ENCODE measurements at places on chromosomes 16 and 17.

DNA sequence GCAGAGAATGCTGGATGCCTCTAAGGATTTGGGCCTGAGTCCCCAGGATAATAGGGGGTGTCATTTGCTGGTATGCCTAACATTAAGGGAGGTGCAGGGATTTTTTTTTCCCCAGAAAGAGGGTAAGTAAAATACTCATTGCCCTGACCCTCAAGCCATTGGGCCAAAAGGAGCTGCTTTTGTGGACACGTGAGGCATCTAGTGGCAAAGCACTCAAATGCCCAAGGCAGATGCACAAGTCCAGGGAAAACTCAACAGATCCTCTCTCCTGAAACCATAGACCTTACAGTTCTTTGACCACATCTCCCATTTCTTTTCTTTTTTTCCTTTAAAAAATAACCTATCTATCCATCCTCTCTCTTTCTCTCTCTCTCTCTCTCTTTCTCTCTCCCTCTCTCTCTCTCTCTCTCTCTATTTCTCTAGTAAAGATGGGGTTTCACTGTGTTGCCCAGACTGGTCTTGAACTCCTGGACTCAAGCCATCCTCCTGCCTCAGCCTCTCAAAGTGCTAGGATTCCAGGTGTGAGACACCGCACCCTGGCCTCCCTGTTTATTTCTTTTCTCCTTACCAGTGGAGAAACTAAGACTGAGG is 11.8 kb downstream of the IRX5 start:
- DNase-seq, result no peak

DNA sequence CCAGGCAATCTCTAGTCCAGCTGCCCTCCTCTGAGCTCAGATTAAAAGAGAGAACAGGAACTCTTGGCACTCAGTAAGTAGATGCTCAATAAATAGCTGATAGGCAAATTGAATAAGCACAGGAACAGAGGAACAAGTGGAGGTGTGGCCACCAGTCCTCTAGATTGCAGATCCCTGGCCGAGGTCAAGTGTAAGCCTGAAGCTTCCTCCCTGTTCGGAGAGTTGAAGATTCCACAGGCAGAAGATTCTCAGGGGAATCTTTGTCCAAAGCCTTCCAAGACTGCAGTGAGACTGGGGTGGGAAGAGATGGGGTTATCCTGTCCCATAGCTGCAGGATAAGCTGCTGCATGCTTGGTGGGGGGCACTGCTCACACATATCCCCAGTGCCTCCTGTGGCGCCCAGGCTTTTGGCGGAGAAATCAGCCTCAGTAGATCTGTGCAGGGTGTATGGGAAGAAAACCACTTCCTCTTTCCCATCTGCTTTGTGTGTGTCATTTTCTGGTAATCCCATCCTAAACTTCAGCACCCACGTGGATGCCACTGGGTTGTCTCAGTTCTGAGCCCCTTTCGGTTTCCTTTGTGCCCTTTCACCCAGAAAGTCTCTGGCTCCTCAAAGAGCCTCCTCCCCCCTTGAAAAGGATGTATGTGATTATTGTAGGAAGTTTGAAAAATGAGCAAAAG is 12.1 kb downstream of the CD300A start:
- no peak for DNase-seq

DNA sequence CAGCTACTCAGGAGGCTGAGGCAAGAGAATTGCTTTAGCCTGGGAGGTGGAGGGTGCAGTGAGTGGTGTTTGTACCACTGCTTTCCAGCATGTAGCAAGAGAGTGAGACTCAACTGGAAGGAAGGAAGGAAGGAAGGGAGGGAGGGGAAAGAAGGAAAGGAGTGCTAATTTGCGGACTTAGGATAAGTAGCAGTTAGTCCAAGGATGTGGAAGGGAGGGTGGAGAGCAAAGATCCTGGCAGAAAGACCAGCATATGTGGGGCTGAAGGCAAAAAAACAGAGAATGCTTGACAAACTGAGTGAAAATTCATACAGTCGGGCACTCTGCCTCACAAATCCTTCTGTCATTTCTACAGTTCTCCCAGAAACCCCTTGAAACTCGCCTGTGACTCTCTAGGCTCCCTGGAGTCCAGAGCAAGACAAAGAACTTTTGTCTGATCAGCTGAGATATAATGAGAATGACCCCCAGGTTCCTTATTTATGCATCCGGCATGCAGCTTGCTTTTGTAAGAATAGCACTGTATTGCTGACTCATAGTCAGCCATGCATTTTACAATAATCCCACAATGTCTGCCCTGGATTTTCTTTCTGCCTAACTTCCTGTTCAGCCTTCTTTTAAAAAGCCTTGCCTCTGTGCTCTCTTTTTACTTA is 31.5 kb downstream of the CDK5RAP3 start:
- DNase-seq, result peak; percentile 88

DNA sequence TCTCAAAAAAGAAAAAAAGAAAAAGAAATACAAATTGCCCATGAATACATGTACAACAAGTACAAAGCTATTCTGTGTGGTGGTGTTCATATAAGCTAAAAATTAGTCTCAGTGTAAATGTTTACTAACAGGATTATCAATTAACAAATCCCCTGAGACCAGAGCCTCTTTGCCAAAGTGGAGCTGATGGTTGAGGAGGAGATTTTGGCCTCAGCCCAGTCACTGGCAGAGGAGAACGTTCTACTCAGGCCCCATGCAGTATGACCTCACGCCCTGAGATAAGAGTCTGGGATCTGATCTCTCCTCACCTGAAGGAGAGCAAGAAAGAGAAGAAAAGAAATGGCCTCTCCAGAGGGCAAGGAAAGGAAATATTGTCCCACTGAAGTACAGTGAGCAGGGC is 35.5 kb upstream of the NOL11 start:
- DNase-seq, result no peak

DNA sequence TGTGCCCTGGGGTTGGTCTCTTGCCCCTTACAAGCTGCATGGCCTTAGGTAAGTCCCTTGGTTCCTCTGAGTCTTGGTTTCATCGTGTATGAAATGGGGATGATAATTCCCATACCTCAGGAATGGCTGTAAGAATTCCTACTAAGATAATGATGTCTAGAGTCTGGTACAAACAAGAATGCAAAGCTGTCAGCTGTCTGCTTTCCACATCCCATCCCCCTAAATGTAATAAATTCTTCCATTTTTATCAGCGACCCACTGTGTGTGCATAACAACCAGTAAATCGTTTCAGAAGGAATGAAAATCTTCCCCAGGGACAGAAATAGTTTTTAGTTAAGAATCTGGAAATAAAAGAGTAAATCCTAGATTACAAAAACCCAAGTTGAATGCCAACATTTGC is 95.4 kb downstream of the CPPED1 start:
- DNase-seq, result no peak

DNA sequence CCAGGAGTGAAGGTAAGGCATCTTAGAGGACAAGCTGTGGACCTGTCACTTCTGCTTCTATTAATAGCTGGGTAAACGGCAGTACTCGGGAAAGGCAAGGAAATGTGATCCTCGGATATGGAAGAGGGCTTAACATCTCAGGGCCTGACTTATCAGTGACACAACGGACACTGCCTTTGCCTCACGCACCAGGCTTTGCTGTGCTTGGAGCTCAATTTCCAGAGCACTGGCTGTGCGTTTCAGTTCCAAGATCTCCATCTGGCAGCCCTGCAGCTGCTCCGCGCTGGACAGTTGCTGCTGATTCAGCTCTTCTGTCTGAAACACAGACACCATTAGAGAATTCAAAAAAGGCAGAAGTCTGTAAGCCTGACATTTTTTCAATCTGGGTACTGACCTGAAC is 3.5 kb downstream of the KRT40 start:
- DNase-seq, result no peak

DNA sequence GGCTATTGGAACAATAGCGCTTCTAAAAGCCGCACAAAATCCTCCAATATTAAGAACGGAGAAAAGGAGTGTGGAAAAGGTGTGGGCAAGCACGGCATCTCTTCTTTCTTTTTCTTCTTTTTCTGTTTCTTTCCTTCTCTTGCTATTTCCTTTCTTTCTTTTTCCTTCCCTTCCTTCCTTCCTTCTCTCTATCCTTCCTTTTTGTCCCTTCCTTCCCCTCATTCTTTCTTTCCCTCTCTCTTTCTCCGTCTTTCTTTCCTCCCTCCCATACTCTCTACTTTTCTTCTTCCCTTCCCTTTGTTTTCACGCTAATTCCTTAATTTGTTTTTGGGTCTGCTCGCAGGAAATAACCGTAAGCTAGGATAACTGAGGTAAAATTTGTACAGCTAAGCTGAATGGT is 478.2 kb downstream of the MAF start:
- DNase-seq, result no peak

DNA sequence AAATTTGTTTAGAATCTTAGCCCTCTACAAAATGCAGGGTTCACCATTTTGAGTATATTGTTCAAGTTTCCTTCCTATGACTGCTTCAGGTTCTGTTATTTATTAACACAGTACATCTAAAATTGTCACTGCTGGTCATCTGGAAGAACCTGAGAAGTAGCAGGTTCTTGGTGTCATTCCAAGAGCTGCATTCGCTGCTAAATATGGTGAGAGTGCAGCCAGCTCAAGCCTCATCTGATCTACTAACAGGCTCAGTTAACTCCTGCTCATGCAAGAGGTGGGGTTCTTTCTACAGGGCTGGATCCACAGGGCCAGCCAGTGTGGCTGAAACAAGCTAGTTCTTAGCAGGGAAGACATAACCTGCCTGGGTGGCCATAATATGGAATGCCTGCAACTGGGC is 1946.1 kb downstream of the TP53TG3F start:
- DNase-seq, result no peak

GRCh38 chr17:34451313-34451712 is 88.3 kb upstream of the CCL1 start:
- no peak for DNase-seq

GRCh38 chr17:13302419-13302818 is 284.6 kb upstream of the ELAC2 start:
- DNase-seq, result no peak

- no peak for DNase-seq
These were observed 221.9 kb upstream of the GSE1 start for GRCh38 chr16:85391175-85391707.

- DNase-seq, result no peak
These were observed 67.7 kb downstream of the CYLD start for GRCh38 chr16:50809561-50809960.

- DNase-seq, result no peak
These were observed 37.4 kb downstream of the CLEC16A start for GRCh38 chr16:10981697-10982216.

GRCh38 chr16:55175389-55175788 is 148.6 kb upstream of the IRX6 start:
- DNase-seq, result no peak

DNA sequence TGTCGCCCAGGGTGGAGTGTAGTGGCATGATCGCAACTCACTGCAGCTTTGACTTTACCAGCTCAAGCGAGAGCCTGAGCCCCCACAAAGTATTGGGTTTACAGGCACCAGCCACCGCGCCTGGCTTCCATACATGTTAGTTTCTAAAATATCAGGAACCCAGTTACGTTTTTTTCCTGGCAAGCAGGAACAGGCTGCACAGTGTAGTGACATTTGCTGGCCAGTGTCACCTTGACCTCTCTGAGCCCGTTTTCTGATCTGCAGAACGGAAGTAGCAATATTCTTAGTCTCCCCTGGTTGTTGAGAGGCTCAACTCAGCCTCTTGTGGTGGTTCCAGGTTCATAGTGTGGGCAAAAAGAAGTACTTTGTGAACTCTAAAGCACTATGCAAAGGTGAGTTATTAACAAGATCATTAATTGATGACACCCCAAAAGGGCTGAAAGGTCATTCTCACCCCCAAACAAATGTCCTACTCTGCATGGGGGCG is 15.6 kb downstream of the IGF2BP1 start:
- no peak for DNase-seq

GRCh38 chr16:4358831-4359561 is 7.9 kb upstream of the PAM16 start:
- DNase-seq, result no peak

DNA sequence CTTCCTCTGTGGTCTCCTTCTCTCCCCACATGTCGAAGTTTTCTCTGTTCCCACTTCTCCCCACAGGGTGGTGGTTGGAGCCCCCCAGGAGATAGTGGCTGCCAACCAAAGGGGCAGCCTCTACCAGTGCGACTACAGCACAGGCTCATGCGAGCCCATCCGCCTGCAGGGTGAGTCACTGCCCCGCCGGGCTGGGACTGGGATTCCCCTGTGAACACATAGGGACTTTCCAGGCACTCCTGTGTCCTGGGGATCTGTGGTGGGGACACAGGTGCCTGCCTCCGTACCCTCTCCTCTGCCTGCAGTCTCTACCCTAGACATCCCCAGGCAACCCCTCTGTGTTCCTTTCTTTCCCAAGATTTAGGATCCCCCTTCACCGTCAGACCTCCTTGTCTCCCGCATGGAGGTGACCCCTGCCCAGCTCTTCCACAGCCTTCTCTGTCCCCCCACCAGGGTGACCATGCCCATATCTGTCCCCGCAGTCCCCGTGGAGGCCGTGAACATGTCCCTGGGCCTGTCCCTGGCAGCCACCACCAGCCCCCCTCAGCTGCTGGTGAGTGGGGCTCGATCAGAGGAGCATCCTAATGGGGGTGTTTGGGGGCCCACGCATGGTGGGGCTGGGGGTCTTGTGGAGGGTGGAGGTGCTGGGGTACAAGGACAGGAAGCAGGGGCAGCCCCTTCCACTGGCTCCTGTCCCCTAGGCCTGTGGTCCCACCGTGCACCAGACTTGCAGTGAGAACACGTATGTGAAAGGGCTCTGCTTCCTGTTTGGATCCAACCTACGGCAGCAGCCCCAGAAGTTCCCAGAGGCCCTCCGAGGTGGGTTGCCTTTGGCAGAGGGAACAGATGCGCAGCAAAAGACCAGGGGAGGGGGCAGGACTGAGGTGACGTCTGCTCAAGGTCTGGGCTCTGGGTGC is 5.8 kb downstream of the ITGAM start:
- DNase-seq, result no peak

DNA sequence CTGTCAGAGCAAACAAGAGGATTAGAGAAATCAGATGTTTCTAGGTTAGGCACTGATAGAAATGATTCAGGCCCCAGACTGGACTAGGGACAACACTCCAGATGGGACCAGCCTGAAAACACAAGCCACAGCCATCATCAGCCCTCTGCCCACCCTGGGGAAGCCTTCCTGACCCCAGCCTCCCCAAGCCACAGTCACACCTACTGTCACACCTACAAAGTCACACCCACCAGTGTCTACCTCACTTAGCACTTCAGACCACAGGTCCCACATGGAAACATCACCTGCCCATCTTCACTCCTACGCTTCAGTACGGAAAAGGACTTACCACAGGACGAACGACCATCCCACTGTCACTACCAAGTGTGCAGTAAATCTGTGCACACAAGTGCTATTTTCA is 197.9 kb downstream of the ZFHX3 start:
- no peak for DNase-seq

DNA sequence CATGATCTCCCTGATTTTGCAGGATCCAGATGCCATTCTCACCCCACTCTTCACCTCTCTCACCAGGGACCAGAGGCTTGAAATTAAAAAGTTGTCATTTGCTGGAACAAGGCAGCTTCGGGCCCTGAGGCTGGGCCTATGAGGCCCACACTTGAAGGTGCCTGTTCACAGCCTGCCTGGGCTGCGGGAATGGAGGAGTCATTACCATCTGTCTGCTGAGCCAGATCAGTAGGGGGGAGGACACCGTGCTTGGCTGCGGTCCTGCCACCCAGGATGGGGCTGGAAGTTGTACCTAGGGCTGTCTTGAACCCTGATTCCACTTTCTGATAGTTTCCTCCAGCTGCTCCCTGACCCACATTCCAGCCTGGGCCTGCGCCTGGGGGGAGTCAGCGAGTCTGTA is 208.3 kb upstream of the N4BP1 start:
- no peak for DNase-seq
